HFF-Myc (cell line): ENCODE measurements at places on chromosomes 11 and 22.

DNA sequence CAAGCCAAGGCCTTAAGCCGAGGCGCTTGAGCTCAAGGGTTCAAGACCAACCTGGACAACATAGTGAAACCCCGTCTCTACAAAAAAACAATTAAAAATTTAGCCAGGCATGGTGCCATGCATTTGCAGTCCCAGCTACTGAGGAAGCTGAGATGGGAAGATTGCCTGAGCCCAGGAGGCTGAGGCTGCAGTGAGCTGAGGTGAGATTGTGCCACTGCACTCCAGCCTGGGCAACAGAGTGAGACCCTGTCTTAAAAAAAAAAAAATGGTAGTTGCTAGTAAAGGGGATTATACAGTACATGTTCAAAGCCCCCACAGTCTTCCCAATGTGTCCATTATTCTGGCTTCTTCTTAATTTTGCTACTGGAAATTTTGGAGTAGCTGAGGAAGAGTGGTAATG is 18.2 kb downstream of the CABIN1 start:
- DNase-seq = no peak

GRCh38 chr11:4464216-4465159 is 15.4 kb downstream of the OR52K2 start:
- peak; percentile 70 for DNase-seq

GRCh38 chr11:29306527-29306926 is 710.3 kb downstream of the KCNA4 start:
- DNase-seq = no peak

DNA sequence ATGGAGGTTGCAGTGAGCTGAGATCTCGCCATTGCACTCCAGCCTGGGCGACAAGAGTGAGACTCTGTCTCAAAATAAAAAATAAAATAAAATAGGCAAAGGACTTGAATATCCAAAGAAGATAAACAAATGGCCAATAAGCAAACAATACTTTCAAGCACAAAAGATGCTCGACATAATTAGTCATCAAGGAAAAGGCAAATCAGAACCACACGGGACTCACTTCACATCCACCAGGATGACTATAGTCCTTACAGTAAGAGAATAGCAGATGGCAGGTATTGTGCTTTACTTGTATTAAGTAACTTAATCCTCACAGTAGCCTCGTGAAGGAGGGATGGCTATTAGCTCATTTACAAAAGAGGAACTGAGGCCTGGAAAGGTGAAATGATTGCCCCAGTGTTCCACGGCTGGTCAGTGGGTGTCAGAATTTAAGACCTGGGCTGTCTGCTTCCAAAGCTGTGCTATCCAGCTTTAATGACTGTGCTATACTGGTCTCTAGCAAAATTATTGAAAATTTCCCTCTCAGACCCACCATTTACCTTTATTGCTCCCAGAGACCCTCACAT is 40.2 kb upstream of the RBFOX2 start:
- DNase-seq = no peak

DNA sequence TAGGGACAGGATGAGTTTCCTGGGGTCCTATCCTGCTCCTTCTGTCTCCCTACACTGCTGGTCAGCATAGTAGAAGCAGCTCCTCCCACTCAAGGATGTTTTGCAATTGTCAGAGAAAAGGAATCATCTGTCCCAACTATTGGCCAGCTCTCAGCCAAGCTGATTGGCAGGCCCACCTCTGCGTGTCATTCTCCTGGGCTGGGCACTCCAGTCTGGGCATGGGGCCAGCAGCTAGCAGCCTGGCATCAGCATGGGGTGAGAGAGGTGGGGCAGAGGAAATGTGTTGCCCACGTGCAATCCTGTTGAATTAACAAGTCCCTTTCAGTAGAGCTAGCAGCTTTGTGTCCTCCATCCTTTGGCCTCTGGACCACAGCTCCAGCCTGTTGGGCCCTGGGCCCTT is 14.1 kb downstream of the ANKK1 start:
- peak; percentile 9 for DNase-seq

DNA sequence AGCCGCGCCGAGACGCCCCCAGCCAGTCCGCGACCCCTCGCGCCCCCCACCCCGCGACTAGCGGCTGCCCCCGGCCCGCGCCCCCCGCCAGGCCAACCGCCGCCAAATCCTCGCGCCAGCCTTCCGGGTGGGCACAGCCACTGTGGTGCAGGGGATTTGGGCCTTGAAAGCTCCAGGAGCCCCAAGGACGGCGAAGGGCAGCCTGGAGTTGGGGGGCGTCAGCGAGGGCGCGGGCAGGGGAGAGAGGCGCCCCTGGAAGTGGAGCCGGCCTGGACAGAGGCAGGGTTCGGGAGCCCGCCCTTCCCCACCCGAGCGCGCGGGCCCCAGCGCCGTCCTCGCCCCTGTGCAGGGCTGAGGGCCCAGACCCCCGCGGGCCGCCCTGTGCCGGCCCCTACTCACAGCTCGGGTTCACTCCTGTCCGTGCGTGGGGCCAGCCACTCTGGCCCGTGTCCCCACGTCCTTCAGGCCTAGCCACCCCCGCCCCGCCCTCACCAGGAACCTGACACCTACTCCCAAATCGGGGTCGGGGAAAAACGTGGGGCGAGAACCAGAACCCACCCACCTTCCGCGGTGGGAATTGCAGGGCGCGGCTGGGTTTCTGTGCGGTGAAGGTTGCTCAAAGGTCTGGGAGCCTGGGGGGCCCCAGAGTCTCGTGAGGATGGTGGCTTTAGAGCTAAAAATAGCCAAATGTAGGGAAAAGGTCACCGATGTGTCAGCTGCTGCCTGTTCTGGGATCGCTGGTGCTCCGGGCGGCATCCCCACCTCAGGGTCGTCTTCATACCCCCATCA is at the start of gene CPT1B:
Gene CPT1B, minus strand, starts transcription at position 441 of the 789 bp plus-strand sequence. CDS start 512 bp downstream, outside the sequence.
- DNase-seq = no peak

DNA sequence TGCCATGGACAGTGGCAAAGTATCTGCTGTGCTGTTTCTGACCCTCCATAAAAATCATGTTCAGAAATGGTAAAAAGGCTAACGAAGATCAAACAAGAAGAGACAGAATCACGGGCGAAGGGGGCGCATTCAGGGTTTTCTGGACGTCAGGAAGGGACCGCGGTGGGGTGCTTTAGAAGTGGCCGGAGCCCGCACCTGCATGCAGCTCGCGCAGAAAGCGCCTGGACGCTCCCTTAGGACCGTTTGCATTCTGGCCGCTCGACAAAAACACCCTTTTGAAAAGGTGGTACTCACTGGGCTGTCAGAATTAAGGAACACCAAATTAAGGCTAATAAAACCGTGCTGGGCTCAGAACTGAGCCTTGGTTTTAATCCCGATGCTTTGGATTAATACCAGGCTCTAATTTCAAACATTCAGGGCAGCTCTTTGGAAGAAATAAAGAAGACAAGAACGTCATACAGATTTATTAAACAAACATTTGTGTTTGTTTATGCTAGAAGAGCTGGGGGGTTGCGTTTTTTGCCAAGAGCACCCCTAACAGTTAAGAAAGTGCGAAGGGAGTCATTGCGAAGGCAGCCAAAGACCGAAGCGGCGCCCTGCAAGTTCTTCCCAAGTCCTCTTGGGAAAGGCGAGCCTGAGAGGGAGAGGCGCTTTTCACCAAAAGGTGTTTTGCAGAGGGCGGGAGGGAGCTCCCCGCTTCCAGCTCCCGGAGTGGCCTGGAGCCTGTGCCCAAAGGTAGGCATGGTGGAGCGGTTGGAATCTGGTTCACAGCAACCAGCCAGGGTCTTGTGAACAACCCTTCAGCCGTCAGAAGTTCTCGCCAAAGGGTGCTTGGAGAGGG is 47.7 kb upstream of the DBX1 start:
- DNase-seq = no peak

DNA sequence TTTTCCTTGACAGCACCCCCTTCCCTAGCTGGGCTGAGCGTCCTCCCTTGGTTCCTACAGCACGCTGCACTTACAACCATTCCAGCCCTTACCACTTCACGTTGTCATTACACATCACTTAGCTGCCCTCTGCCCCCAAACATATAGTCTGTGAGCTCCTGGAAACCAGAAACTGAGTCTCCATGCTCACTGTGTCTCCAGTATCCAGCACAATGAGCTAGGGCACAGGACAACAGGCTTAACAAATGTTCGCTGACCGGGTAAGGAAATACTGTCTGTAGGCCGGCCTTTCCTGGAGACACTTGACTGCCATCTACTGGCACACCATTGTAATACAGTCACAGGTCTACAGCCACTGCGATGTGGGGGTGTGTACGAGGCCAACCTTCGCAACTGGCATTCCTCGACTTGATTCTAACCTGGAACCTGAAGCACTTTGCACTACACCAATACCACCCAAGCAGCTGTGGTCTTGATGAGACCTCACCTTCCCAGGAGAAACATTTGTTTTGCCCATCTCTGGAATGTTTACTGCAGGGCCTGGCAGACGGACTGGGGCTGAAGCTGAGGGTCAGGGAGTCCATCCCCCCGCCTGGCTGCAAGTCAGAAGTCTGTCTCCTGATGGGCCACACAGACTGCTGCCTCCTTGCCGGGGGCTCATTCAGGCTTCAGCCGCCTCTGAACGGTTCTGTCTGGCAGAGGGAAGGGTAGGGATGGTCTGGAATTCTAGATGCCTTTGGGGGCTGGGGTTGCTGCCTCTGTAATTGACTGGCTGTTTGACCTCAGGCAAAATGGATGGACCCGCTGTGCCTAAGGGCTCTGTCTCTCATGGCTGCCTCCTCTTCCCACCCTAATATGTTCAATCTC is 72.0 kb downstream of the SYN3 start:
- DNase-seq = peak; percentile 55

DNA sequence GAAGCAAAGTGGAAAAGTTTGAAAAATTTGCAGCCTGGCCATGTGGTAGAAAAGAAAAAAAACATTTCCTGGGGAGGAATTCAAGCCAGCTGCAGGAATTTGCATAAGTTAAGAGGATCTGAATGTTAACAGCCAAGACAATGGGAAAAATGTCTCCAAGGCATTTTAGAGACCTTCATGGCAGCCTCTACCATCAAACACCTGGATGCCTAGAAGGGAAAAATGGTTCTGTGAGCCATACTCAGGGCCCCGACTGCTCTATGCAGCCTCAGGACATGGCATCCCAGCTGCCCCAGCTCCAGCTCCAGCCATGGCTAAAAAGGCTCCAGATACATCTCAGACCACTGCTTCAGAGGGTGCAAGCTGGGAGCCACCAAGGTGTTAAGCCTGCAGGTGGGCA is 149.1 kb upstream of the SOX6 start:
- no peak for DNase-seq

GRCh38 chr22:46674367-46674781 is 54.2 kb downstream of the GRAMD4 start:
- DNase-seq = no peak

GRCh38 chr22:24695561-24696511 is 78.7 kb downstream of the PIWIL3 start:
- DNase-seq = no peak

DNA sequence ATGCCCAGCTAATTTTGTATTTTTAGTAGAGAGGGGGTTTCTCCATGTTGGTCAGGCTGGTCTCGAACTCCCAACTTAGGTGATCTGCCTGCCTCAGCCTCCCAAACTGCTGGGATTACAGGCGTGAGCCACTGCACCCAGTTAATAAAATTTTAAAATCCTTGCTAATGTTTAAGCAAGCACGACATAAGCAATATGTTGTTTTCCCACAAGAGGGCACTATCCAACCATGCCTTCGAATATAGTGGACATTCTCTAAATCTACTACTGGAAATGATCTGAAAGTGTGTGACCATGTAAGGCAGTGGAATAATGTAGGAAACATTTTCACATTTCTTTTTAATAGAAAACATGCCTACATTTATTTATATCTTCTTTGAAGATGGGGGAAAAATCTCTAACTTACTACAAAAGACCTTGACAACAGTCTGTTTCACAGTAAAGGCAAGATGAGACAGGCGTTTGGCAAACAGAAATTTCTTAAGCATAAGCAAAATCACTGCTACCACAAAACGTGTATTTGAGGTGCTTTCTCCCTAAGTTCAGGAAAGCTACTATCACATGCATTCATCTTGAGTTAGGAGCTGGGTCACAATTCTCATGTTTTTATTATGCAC is 38.2 kb downstream of the PITPNB start:
- peak; percentile 73 for DNase-seq

DNA sequence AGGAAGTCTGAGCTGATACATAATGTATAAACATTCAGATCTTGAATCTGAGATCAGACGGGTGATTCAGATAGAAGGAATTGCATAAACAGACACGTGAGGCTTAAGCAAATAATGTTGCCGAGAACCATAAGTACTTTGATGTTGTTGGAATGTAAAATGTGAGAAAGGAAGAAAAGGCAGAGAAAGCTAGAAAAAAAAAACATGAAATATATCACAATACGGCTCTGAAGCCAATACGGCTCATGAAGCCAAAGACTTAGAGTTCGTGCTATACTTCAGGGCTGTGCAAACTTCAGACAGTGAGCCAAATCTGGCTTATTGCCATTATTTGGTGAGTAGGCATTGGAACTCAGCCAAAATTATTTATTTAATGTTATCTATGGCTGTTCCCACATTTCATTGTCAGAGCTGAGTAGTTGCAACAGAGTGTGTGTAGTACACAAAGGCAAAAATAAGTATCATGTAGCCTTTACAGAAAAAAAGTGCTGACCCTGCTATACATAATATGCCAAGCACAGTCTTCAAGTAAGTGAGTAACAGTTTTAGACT is 673.3 kb downstream of the CNTN5 start:
- DNase-seq = no peak

DNA sequence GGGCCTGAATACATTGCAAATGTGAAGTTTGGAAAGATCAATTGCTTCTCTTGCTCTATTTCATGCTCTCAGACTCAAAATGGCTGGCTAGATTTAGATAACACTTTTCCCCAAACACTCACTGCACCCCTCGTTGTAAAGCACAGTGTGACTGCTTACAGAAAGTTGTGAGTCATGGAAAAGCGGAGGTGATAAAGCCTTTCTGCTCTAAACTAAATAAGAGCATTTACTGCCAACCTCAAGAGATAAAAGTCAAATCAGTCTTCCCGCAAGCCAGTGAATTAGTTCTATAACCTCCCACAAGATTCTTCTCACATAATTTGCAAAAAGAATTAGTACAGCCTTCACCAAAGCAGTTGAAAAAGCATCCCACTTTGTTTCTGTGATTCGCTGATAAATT is 168.7 kb downstream of the WT1 start:
- DNase-seq = no peak

DNA sequence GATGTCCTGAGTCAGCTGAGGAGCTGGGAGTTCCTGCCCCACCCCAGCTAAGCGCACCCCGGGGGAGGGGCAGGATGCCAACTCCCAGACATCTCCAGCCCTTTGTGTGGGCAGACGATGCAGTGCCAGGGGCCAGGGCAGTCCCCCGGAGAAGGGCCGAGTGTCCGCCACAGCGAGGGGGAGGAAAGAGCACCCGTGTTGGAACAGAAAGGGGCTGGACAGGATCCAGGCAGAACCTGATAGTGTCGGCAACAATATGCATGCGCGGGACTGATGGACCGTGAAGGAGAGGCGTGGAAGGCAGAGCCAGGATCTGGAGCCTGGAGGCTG is 1434.7 kb downstream of the BRD1 start:
- no peak for DNase-seq

DNA sequence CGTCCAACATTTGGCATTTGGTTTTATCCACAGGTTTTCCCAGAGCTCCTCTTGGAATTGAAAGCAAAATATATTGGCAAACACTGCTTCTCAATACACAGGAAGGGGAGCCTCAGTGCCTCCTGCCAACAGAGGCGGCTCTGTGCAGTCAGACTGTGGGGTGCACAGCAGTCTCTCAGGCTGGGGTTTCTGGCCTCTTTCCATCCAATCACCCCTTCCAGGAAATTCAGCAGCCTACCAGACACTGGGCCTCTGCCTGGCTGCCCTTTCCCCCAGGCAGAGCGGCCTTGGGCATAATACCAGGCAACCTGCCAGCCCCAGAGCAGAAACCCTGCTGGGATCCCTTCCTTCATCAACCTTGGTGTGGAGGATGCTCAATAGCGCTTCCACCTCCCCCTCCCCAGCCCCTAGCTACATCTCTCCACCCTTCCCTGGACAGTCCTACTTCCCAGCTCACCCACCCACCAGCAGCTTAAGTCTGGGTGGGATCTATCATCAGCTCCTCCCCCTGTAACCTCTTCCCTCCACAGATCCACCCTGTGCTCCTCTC is 17.8 kb upstream of the RAPSN start:
- no peak for DNase-seq
